Fibroblast of the aortic adventitia (primary cell): ENCODE measurements at places on chromosomes 5 and 9.

- peak; percentile 52 for DNase-seq
Observed at GRCh38 chr5:43664501-43665040, 61.6 kb downstream of the NNT start.

DNA sequence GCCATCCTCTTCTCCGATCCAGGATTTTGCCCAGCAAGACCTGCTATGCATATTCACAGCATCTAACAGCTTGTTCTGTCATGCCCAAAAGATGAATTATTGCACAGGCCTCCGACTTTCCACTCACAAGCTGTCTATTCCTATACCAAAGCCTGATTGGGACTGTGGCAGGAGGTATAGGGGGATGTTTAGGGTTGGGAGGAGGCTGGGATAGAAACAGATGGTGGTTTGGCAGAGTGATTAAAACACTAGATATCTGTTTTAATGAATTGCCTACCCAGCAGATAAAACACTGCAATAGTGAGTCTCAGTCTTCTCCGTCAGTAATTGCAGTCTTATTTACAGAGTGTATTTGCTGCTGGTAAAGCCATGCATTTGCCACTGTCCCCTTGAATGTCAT, 215.3 kb downstream of the TLR4 start:
- no peak for DNase-seq

GRCh38 chr9:11318946-11319345, 706.1 kb upstream of the PTPRD start:
- no peak for DNase-seq

DNA sequence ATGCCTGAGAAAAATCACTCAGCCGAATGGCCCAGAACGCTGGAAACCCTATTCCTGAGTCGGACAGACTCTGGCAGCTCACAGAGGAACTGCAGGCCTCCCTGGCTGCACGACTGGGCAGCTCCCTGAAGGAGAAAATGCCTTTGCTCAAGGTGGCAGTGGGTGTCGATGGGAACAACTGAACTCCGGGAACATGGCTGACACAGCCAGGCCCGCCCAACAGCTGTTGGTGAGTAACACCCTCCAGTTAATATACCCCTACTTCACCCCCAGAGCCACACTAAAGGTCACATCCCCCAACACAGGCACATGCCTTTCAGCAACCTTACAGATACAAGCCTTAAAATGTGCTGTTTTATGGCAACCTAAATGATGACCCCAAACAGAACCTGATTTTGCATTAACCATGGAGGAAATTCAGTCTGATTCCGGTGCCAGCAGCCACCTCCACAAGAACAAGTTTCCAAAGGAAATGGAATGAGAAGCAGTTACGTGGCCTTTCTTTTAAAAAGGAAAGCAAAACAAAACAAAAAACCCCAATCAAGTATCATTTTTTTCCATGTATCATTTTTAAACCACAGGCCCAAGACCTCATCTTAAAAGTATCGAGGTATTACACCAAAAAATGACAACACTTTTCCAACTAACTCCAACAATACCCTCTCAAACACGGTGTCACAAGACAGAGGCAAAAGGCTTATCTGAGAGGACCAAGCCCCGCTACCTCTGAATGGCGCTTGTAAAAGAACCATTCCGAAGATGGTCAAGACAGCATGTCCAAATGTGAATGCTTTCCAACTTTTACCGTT, 3.1 kb downstream of the KLF9 start:
- DNase-seq = peak; percentile 87

- DNase-seq = no peak
Observed at GRCh38 chr9:116605060-116605459, 82.0 kb upstream of the TRIM32 start.

DNA sequence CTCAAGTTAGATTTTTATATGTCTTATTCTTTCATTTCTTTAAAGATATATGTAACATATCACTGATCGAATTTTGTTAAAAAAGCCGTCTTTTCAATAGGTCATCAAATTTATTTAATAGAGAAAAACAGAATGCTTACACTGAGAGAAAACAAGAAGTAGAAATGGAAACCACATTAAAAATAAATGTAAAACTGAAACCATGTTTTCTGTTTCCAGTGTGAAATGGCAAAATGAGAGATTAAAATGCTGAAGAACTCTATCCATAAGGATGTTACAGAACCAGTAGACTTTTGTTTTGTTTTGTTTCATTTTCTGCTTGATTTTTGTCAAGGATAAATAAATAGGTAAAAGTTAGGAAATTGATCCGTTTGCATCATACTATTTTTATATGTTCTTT, 210.1 kb downstream of the PRDM9 start:
- no peak for DNase-seq

DNA sequence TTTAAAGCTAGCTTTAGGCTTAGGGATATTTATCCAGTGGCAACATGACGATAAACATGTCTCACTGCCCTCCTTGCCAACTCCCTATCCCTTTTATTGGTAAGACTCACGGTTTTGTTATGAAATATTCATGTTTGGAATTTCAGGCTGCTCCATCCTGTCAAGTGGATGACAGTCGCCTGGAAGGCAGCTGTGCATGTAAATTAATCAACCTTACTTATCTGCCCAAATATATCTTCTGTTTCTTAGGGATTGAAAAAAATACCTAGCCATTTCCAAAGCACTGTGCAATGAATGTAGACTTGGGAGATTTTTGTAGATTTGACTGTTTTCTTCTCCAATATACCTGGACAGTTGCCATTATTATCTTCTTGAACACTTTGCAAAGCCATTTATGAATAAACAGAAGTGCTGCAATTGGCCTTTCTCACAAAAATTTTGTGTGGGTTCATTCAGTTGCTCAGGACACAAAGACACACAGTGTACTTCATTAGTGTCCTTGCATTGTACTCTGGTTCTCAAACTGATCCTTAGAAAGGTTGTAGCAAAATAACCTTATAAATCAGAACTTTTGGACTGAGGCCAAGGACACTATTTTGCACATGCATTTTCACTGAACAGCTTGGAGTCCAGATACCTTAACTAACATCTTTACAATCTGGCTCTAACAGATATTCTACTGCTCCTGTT, 889.4 kb upstream of the SEMA6A start:
- peak; percentile 59 for DNase-seq
